Ovary (tissue), 10 donors: ENCODE measurements at places on chromosomes 7 and 10. TPM values are rescaled to one million over a fixed set of nuclear protein-coding genes. Genes with fewer than 3 reads are reported as not detected.

- no peak for DNase-seq
These were observed 3.5 kb upstream of the CCDC6 start for GRCh38 chr10:59909815-59910214.

DNA sequence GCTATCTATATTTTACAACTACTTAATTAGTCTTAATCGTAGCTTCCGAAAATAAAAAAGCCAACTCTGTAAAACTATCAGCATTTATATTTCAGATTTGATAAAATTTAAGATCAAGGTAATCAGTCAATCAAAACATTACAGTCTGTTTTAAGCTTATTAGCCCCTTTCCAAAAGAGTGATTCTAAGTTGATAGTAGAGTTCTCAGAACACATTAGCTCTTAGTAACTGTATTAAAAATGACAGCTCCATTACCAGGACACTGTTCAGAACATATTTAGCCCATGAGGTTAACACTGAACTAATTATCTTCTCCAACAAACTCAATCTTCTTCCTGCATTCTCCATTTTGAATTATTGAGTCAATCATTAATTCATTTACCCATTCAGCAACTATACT, 110.3 kb upstream of the PALS2 start:
- DNase-seq, result no peak

DNA sequence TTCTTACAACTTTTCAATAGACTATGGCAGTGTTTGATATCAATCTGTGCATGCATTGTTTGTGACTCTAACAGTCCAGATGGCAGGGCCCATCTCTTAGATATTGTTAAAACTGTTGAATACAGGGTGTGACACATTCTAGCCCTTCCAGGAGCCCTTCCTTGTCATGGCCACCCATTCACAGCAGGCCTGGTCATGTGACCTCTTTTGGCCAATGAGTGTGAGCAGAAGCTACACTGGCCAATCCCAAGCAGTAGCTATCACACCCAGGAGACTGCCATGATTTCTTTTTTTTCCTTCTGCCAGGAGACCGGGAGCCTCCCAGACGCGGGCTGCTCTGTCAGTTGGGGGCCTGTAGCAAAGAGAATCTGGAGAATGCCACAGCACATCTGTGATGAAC, 655.4 kb upstream of the MKI67 start:
- DNase-seq, result no peak

DNA sequence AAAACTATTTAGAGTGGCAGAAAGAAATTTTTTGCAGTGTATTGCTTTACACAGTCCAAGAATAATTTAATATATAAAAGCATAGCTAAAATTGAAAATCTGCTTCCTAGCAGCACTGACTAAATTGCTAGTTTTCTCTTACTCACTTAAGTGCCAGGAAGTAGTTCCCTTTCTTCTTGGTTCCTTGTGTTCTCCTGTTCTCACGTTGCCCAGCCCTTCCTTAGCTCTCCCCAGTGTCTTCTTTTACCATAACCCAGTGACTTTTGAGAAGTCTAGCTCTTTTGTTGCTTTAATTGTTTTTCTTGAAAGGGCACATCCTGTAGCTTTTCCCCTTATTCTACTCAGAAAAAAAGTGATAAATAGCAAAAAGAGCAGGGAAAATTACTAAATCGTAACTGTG, 215.5 kb downstream of the THSD7A start:
- DNase-seq, result no peak

The RPEL1 gene
- not detected for total RNA-seq

DNA sequence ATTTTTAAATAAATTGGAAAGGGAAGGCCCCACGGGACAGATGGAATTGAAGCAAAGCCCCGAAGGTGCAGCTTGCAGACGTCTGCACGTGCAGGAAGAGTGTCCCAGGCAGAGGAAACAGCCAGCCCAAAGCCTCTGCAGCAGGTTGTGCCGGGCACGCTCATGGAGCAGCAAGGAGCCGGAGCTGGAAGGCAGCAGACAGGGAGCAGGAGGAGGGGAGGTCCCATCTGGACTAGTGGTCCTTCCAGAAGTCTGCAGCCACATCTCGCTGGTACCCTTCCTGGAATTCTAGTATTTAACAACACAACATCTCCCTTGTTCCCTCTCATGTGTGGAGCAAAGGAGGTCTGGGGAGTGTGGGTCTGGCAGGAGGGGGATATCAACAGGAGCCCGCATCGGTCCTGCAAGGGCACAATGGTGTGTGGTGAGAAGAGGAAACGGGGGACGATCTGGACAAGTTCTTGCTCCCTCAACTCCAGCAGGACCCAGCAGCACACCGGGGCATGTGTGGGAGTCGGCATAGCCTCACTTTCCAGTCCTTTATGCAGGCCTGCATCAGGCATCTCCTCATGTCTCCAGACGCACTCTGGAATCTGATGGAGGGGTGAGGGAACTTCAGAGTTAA, 169.3 kb downstream of the GRID1 start:
- DNase-seq, result no peak

- no peak for DNase-seq
These were observed 10.4 kb upstream of the ELFN1 start for GRCh38 chr7:1659696-1660095.

GRCh38 chr10:72932259-72933015, 22.2 kb downstream of the PLA2G12B start:
- DNase-seq, result no peak

DNA sequence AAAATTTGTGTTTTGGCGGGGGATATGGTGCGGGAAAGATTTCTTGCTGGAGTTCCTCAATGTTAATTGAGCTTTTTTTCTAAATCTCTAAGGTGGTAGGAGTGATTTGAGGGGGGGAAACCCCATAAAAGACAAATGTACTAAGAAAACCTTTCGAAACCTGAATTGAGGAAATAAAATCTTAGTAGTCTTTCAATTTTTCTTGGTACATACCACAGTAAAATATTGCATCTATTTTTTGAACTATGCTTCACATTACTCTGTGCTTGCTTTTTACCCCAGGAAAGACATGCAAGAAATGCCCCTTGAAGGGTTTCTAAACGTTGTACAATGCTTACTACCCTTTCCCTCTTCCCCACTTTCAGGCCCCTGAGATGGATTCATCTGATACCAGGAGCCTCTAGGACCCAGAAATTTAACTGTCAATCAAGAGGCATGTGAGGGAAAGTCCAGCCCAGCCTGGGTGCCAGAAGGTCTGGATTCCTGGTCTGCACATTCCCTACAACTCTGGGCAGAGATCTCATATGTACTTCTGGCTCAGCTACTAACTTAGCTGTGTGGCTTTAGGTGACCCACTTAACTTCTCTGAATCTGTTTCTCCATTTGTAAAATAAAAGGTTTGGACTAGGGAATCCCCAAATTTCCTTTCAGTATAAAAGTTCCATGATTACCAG, 5.8 kb upstream of the PDCD4 start:
- DNase-seq, result no peak

GRCh38 chr7:86592185-86592584, 51.5 kb upstream of the GRM3 start:
- no peak for DNase-seq

The HMX2 gene
- total RNA-seq, result not detected

The ACHE gene
- 15.3 TPM for total RNA-seq

DNA sequence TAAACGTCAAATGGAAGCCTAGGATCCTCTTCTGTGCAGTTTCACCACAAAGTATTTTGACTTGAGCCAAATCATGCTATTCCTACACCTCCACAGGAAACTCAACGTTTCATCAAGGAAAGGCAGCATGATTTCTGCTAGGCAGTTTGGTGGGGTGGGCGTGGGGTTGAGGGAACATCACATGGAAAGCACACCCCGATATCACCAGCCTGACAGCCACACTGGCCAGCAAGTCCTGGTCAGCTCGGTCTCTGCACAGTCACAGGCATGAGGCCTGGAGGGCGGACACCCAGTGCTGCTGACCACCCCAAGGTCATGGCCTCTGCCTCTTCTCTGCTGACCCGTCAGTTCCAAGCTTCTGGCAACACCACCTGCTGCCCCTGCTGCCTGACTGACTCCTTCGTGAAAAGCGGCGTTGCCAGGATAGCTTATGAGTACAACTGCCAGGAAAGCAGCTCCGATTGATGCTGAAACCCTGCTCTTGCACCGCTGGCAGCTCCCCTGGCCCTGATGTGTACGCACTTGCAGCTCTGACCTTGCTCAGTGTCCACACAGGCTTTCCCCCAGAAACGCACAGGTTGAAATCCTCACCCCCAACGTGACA, 171.5 kb downstream of the DIP2C start:
- DNase-seq, result peak; percentile 34

DNA sequence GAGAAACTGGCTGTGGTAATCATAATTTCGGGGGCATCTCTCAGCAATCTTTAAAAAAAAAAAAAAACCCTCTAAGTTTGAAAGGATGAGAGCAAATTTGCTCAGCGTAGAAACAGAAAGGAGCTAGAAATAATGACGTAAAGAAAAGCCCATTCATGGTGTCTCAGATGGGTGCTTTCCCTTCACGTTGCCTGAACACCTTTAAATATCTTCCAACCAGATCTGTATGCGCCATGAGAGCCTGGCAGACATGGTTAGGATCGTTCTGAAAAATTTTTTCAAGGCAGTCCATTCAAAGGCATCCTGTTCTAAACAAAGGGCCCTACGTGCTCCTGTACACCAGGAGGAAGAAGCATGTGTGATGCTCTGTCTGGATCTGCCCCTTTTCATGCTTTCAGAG, 141.2 kb upstream of the C1QL3 start:
- DNase-seq, result no peak

The SLC26A5 gene
- not detected for total RNA-seq

GRCh38 chr10:65194126-65194525, 1672.9 kb downstream of the REEP3 start:
- no peak for DNase-seq

The FBXL13 gene
- 6.0 TPM for total RNA-seq

The NPFFR1 gene
- total RNA-seq, result 0.20 TPM

DNA sequence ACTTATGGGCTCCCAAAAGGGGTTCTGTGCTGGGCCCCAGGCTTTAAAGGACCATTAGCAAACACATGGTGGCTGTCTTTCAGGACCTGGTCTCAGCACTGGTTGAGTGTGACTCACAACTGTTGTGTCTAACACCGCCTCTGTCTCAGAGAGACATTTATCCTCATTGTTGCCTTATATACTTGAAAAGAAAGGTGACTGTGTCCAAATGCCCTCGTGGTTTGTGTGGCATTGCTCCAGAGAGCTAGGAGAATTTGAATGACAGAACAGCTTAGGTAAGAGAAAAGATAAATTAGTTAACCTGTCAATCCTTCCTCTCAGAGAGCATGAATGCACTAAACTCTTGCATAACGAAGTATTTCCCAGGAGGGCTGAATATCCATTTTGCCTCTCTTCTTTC, 14.5 kb upstream of the FAM13C start:
- DNase-seq, result no peak

The POLD2 gene
- total RNA-seq, result 73.5 TPM

DNA sequence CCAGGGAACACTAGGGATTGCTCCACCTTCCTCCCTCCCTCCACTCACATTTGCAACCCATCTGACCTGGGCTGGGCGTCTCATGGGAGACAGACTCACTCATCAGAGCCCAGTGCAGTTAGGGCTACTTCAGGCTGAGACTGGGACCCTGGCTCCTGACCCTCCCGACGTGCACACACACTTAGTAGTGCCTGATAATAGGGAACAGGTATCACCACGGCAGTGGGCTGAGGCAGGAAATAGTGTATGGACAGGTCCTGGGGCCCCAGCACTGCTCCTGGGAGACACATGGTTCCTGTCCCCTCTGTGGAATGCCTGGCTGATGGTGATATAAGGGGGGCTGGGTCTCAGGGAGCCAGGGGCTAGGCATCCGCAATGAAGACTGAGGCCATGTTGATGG, 14.3 kb downstream of the AQP1 start:
- peak; percentile 14 for DNase-seq

The RTKN2 gene
- total RNA-seq, result 0.05 TPM

- no peak for DNase-seq
These were observed 107.9 kb upstream of the FAM180A start for GRCh38 chr7:135856356-135857144.

The ADAM22 gene
- 5.0 TPM for total RNA-seq
